ENCODE measurements at places on chromosomes 7 and 10.

- DNase-seq = no peak
Observed at GRCh38 chr7:76057813-76058145, 9.9 kb downstream of the MDH2 start.

DNA sequence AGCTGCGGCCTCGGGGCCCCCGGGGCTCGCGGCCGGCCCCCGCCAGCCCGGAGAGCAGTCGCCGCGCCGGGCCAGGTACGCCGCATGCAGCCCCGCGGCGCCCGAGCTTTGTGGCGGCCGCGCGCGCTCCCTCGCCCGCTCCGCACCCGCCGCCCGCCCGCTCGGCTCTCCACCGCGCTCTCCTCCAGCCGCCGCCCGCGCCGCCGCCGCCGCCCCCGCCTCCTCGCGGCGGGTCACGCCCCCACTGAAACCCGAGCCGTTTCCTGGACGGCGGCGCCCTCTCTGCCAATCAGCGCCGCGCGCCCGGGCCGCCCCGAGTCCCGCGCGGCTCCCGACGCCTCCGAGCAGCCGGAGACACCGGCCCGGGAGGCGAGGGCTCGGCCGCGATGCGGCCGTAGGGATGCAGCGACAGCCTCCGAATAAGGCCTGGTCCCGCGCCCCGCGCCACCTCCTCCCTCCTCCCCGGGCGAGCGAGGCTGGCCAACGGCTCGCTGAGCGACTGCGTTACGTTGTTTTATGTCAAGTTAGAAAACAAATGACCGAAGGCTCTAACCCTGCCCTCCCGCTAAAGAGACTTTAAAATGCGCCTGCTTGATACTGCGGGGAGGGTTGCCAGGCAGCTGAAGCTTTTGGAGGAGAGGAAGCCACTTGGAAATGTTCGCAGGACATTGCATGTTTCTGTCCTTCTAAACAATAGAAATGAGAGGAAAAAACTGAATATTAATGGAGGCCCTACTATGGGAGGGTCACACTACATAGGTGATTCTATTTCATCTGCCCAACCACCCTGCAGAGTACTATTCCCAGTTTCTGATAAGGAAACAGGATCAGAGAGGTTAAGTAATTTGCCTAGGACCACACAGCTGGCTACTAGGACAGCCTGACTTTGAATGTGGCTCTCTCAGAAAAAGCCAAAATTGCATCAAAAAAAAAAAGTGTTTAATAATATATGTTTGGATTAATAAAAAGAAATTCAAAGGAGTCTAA, at the start of gene FGFR2:
FGFR2 (minus strand) TSS at position 182 of the 987 bp plus-strand sequence. CDS start 4,627 bp downstream, outside the sequence.
- peak; percentile 62 for DNase-seq

DNA sequence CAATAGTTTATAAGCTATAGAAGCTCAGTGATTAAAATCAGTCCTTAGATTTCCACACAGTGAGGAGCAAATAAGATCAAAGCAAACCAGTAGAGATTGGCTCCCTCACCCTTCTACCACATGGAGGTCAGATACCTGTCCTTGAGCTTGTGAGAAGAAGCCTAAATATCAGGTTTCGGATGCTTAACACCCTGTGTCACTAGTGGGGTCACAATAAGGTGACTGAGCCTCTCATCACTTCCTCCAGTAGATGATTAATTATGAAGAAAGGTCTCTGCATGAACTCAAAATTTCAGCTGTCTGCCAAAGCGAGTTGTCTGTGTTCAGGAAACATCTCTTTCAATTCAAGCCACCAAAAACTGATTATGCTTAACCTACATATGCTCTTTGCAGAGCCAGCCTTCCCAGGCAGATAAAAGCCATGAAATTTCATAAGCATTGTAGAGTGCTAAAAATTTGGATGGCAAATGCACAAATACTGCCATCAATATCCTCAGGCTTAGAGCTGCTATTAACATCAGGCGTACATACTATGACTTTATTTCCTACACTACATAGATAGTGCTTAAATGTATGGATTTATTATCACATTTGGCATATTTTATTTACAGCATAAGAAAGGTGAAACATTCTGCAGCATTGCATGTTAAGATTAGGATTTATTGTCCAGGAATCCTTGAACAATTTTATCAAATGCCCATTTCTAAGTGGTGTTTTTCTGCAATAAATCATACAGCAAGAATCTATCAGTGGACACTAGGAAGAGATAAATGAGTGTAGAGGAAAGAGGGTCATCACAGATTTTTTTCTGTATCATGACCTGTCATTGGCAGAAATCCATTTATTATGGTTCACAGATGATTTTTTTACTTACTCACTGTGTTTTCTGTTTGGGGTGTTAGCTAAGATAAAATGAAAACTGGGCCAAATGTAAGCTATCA, 285.1 kb upstream of the SP8 start:
- DNase-seq = no peak

- no peak for DNase-seq
Observed at GRCh38 chr7:1591876-1592275, 22.0 kb upstream of the PSMG3 start.

DNA sequence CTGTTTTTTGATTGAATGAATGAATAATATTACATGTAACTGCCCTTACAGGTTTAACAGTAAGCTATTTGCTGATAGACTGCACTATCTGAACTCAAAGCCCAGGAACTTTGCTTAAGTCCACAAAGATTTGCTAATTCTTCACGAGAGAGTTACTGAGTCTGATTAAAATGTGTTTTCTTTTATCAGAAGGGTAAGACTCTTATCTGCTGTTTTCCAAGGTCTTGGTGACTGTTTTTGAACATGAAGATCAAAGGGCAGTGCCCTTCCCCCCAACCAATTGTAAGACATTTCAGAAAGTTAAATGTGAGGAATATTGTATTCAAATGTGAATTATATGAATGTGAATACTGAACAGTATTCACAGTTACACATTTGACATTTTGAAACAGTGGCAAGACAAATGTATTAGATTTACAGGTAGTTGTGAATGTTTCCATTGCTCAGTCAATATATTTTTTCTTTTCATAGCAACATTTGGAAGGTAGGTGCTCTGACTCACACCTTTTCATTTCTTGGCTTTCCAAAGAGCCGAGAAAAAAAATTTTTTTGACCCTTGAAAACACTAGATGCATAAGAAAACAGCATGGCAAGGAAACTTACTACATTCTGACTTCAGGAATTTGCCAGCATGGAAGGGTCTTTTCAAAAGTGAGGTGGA, 62.7 kb downstream of the DKK1 start:
- no peak for DNase-seq

- no peak for DNase-seq
Observed at GRCh38 chr10:7082967-7083366, 327.9 kb downstream of the SFMBT2 start.

- peak; percentile 46 for DNase-seq
Observed at GRCh38 chr7:48875045-48875916, 49.1 kb upstream of the CDC14C start.

DNA sequence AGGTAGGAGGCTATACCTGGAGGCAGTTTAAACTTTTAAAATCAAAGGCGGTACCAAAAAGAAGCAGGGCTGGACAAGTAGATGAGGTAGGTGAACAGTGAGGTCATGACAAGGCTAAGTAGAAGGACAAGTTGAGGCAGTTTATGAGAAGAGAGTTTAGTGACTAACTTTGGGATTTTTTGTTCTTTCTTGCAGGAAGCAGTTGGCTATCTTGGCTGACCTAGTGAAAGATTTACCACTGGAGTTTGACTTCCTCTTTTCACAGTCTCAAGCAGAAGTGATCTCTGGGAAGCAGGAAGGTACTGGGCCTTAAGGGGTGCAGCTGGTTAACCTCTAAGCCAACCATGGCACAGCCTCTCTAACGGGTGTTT, 26.3 kb downstream of the ENTPD7 start:
- no peak for DNase-seq

DNA sequence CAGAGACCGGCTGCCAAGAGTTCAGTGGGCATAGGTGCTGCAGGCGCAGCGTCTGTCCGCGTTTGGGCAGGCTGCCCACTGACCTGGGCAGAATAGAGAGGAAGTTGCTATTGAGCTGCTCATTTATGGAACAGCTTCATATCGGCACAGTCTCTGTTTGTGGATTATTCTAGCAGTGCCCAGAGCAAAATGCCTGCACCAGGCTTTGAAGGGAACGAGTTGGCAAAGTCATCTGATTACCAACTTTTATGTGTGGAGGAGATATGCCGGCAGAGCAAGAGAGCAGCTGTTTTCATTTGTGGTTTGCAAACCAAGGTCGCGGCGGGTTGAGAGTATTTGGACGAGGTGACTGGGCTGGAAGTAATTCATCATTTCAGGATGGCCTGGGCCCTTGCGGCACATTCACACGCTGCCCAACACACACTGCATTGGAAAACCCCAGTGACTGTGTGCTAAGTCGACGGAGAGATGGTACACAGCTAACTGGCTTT, 228.5 kb downstream of the TCERG1L start:
- no peak for DNase-seq

DNA sequence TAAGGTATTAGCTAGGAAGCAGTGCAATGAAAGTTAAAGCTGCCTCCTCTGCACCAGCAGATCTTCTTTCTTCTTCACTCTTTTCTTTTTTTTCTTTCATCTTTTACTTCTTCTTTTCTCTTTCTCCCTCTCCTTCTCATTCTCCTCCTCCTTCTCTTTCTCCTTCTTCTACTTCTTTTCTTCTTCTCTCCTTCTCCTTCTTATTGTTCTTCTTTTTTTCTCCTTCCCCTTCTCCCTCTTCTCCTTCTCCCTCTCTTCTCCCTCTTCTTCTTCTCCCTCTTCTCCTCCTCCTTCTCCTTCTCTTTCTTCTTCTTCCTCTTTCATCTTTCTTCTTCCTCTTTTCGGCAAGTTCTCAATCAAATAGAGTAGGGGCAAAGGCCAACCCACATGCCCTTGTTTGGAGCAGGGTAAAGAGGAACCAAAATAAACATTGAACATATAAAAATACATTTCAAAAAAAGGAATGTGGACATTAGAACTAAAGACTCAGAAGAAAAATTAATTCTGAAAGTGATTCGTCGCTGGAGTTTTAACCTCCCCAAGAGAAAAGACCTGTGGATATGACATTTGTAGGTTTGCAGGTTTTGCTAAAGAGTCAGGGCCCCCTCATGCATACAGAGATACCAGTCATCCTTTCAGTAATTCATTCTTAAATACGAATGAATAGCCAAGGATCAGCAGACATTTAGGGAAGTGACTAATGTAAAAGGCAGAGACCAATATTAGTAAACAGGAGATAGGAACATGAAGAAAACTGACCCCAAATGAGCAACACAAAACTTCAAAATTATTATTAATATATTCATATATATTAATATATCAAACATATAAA, 93.0 kb upstream of the RSU1 start:
- DNase-seq = no peak

- DNase-seq = peak; percentile 53
Observed at GRCh38 chr10:843703-844102, 87.8 kb downstream of the LARP4B start.

DNA sequence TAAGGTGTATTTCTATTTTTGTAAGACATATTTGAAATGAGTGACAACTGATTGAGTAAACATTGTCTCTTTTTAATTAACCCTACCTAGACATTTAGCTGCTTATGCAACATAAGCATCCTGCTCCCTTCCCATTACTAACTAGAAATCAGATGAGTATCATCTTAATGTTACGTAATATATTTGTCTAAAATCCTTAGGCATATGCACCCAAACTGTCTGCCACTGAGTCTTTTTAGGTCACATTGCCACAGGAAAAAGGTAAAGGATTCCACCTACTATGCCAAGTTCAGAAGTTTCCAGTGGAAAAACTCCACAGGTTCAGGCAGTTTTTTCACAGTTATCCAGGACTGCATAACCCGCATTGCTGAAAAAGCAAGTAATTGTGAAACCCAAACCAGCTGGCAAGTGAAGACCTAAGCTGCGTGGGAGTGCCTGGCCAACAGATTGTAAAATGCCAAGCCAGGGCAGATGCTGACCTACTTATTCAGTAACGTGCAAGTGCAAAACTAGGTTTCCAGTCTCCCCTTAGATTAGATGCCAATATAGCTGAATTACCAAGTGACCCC, 983.7 kb downstream of the GATA3 start:
- DNase-seq = no peak

GRCh38 chr7:2182461-2182860, 50.3 kb downstream of the MAD1L1 start:
- DNase-seq = no peak

GRCh38 chr10:123574109-123574698, 92.0 kb upstream of the GPR26 start:
- DNase-seq = no peak

GRCh38 chr10:30047430-30047829, 12.0 kb downstream of the JCAD start:
- DNase-seq = no peak

DNA sequence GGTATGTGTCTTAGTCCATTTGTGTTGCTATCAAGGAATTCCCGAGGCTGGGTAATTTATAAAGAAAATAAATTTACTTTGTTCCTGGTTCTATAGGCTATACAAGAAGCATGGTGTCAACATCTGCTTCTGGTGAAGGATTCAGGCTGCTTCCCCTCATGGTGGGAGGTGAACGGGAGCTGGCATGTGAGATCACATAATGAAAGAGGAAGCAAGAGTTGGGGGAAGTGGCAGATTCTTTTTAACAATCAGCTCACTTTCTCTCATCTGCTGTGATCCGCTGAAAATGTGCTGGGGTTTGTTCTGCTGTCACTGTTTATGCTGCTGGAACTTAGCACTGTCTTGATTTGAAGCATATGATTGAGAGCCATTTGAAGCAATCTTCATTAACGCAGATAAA, 730.0 kb upstream of the SORCS1 start:
- DNase-seq = no peak

DNA sequence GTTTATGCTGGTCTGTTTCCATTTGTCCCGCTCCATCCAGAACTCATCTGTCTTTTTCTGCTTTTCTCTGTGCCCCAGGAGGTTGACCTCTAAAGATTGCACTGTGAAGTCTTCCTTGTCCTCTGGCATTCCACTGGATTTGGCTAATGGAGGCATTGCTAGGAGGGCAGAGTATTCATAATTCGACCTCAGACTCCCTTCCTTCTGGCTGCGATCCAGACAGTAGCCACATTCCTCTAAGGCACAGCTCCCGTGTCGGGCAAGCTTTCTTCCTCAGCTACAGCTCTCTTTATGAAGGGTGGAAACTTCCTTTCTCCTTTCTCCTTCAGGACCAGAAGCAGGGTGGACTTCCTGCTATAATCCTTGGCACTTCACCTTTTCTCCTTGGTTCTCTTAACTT, 175.9 kb downstream of the BAMBI start:
- DNase-seq = peak; percentile 16

- no peak for DNase-seq
Observed at GRCh38 chr10:75825661-75826060, 394.2 kb downstream of the LRMDA start.

- no peak for DNase-seq
Observed at GRCh38 chr10:105785721-105786120, 1144.6 kb downstream of the SORCS3 start.

DNA sequence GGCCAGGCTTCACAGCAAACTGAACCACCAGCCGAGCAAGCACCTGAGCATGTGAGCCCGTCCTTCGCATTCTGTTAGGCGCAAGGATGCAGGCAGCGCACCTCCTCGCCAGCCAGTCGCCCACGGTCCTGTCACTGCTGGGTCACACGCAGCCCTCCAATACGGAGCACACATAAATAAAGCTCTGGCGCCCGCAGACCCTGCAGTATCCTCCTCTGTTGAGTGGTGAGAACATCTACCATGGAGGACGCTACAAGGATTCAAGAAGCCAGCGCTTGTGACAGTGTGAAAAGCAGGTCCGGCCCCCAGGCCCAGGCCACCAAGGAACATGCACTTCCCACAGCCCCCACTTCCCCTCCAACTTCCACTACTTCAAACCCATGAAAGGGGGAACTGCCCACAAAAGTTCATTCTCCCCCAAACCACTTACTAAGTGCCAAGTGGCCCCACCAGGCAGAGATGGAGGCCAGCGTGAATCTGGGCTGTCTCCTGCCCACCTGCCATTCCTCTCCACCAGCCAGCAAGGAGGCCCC, 34.8 kb downstream of the VOPP1 start:
- no peak for DNase-seq
